ENCODE measurements at places on chromosomes 1 and 21.

DNA sequence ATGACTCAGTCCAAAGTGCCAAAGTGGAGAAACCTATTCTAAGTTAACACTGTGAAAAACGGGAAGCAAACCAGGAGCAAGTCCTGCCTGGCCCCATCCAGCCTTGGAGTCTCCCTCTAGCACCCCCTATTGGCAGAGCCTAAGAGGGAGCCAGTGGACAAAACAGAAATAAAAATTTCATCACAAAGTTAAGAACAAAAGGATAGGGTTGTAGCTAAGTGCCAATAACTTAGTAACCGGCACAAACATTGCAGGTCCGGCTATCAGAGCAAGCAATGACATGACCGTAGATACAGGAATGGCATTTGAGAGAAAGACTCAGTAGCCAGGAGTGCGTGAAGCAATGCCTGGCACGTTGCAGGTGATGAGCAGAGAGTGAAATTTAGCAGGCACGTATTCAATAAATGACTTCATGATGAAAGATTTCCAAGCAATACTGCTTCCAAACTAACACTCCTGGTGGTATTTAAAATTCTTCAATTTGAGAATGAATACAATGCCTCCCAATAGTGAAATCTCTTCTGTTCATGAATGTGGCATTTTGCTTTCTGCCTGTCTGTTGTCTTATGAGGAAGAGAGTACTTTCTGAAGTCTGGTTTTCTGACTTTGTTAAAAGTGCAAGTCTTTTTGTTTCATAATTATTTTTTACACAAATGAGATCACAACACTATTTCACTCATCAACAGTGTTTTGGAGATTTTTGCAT lies 391.0 kb downstream of the OMA1 start:
- DNase-seq, result no peak

- DNase-seq, result no peak
These were observed 1263.1 kb downstream of the KCNT2 start for GRCh38 chr1:195345149-195345548.

GRCh38 chr1:86018283-86018923 lies 138.2 kb downstream of the COL24A1 start:
- peak; percentile 20 for DNase-seq

- DNase-seq, result no peak
These were observed 230.3 kb downstream of the CENPF start for GRCh38 chr1:214833178-214833756.

GRCh38 chr1:5756434-5757186 lies 235.6 kb downstream of the NPHP4 start:
- no peak for DNase-seq

DNA sequence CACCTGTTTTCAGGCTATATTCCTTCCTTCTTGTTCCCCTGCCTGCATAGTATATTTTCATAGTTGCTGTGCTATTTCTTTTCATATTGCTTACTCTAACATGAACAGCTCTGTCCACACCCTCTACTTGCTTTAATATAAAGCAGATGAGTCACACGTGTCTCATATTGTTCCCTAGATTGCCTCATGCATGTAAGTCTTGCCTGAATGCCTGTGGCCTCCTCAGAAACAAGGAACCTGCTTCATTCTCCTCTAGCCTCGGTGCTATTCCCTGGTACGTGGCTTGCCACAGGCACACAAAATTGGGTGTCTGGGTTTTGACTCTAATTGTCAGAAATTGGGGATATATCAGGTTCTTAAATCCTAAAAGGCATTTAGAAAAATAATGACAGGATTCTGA lies 16.5 kb upstream of the PKP1 start:
- no peak for DNase-seq

DNA sequence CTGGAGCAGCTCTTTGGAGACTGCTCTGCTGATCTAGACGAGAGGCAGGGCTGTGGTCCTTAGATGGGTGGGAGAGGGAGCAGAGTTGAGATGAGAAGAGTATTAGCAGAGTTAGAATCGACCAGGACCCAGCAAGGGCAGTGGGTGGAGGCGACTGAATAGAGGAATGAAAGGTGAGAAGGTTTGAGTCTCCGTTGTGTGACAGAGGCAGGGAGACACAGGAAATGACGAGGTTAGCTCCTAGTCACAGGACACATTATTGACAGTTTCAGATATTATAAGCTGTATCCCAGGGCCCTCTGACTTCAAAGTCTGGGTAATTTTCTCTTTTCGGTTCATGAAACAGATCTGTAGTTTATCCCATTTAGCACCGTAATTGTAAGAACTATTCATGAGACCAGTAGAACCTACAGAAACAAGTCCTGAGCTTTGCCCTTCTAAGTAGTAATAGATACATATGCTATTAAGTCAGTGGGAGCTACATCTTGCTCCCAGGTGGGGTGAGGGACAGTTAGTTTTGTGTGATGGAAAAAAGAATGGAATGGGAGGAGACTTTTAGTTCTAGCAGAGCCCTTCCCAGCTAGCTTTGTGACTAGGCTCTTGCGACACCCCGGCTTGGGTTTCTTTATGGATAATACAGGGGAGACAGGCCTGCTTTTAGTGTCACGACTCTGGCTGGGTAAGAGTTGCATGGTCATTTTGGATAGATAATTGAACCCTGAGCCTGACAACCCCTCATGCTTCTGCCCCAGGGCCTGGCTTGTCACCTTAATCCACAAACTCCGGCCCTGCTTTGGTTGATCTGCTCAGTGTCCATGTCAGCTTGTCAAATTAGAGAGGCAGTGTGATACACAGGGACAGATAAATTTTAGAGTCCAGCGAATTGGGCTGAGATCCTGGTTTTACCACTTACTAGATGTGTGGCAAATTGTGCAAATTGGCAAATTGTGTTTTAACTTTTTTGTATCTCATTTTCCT lies 70.2 kb downstream of the UCK2 start:
- no peak for DNase-seq

GRCh38 chr1:63498106-63498505 lies 24.9 kb downstream of the ITGB3BP start:
- DNase-seq, result no peak

DNA sequence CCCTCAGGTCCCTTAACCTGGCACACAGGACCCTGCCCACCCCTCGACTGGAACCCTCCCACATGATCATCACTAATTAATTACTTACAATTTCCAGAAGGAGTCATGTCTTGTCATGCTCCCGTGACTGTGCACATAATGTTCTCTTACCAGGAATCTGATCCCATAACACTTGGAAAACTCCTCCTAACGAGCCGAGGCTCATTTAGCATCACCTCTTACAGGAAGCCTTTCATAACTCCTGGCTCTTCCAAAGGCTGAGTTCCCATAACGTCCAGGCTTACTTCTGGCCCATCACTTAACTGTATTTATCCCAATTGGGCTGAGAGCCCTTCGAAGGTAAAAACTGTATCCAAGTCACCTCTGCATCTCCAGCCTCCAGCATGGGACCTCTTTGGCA lies 147.9 kb upstream of the JUN start:
- no peak for DNase-seq

- peak; percentile 28 for DNase-seq
These were observed 4.9 kb downstream of the MCL1 start for GRCh38 chr1:150574260-150575071.

All from NCI-H526 treated with DMSO at 0.1 percent for 48 hours (cell line).